ENCODE measurements at places on chromosomes 5 and 9.

DNA sequence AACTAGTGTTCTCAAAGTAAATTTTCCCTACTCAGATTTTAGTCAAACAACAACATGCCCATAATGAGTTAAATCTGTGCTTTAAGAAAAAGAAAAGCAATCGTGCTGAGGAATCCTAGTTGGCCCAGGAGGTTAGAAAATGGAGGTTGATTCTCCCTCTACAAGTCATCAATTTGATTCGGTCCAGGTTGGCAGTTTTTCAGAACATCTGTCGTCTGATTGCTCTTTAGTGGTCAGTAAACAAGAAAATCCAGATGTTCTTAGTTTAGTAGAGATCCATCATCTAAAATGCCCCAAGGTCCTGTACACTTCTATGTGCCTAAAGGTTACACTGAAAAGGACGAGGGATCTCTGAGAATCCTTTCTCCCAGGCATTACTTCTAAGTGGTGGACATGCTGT is 659.2 kb downstream of the MTRR start:
- DNase-seq: no peak

DNA sequence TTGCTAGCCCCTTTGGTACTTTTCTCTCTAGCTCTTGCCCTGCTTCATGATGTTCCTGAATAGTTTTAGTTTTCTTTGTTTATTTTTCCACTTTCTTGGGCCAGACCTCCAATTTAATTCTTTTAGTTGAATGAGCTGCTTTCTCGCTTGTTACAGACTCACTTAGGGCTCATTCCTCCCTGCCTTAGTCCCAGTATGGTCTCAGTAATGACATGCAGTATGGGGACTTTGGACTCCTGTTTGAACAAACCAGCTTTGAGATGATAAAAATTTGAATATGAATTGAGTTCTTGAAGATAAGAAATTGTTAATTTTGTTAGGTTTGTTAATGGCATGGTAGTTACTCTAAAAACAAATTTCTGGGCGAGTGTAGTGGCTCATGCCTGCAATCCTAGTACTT is 284.8 kb upstream of the DMRT1 start:
- no peak for DNase-seq

- no peak for DNase-seq
Measured at GRCh38 chr5:111347021-111347420, 122.8 kb downstream of the CAMK4 start.

- DNase-seq: no peak
Measured at GRCh38 chr9:5767968-5768932, 64.7 kb downstream of the ERMP1 start.

DNA sequence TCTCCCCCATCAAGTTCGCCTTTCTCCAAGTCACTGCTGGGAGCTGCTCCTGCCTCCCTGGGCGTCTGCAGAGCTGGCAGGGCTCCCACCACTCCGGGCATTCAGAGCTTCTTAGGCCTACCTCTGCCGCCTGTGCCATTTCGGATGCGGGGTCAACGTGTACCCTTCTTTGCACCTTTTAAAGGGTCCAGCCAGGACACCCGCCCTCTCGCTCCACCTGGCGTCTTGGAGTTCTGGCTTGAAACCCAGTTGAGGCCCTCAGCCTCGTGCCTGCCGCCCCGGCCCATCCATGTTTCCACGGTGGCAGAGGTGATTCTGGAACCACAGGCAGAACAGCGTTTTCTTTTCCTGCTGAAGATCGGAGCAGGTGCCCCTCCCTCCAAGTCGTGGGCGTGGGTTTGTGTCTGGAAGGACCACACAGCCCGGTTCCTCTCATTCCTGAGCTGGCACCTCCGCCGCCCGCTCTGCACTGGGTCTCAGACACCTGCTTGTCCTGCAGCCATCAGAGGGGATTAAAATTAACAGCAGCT is 32.9 kb downstream of the NDUFS6 start:
- DNase-seq: no peak

- DNase-seq: no peak
Measured at GRCh38 chr5:34895641-34896419, 19.5 kb downstream of the RAD1 start.

GRCh38 chr9:137434498-137435380 is 6.4 kb downstream of the ENTPD8 start:
- no peak for DNase-seq

- no peak for DNase-seq
Measured at GRCh38 chr5:181282874-181283273, 21.9 kb upstream of the TRIM52 start.

DNA sequence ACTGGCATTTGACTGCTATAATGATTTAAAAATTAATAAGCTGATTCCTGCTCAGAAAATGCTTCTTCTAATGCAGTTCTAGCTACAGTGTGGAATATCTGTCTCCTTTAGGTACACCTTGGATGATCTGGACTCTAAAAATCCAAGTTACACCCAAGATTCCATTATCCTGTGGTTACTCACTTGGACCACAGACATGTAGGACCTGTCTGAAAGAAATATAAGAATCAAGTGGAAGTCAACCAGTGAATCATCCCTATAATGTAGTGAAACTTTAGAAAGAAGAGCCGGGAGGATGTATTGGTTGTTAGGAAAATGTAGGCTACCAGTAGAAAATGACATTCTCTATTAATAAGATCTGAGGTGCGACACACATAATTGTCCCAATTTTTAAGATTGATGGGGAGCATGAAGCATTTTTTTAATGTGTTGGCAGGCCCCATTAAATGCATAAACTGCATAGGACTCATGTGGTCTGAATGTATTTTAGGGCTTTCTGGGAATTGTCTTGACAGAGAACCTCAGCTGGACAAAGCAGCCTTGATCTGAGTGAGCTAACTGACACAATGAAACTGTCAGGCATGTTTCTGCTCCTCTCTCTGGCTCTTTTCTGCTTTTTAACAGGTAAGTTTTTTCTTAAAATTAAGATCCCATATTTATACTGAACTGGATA is at the start of gene SPINK6:
TSS of gene SPINK6 (plus strand) at position 512 of the 673 bp plus-strand sequence. CDS start at position 567, 55 bp downstream.
- DNase-seq: no peak

DNA sequence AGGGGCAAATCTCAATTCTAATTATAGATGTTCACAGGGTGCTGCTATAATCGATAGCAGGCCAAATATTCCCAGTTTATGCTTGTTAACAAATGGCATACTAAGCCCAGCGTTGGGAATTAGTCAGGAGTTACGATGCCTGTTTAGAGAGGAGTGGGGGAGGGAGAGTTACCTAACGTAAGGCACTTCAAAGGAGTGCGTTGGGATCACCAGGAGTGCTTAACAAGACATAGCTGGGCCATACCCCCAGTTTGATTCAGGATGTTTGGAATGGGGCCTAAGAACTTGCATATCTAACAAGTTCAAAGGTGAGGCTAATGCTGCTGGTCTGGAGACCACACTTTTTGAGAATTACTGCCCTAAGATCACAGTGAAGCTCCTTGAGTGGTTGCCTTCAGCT is 14.5 kb upstream of the SRP19 start:
- no peak for DNase-seq

DNA sequence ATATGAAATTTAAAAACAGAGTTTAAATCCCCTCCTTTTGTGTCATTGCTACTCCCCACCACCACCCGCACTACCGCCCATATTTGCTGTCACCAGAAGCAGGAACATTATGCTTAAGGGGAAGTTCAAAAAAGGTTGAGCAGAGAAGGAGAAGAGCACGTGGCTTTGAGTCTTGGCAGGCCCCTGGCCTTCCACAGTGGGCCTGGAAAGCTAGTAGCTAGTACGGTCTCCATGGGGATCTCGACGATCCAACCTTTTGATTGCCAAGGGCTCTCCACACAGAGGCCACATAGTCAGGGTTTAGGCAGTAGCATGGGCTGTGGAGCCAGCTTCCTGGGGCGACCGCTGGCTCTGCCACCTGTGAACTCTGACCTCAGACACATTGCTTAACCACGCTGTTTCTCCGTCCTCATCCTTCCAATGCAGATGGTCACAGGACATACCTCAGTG is 90.1 kb downstream of the GOLPH3 start:
- no peak for DNase-seq

DNA sequence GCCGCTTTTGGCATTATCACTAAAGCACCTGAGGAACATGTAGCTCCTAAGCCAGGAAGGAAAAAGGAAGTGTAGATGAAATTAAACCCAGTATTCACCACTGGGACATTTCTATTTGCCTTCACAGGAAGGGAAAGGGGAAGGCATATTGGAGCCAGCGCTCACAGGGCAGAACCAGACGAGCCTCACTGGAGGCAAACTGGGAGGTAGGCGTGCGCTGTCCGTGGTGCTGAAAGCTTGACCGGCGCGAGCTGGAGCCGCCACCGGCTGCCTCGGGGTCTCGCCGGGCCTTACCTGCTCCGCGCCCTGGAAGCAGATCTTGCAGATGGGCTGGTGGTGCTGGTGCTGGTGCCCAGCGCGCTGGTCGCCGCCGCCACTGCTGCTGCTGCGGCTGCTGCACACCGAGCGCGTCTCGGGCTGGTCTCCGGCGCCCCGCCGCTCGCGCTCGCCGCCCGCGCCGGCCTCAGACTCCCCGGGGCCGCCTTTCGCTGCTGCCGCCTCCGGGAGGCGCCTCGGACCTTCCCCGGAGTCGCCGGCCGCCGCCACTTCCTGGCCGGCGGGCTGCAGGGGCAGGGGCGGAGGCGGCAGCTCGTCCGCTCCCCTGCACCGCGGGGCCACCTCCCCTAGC is 732 bp downstream of the MARCHF11 start:
- DNase-seq: peak; percentile 13

DNA sequence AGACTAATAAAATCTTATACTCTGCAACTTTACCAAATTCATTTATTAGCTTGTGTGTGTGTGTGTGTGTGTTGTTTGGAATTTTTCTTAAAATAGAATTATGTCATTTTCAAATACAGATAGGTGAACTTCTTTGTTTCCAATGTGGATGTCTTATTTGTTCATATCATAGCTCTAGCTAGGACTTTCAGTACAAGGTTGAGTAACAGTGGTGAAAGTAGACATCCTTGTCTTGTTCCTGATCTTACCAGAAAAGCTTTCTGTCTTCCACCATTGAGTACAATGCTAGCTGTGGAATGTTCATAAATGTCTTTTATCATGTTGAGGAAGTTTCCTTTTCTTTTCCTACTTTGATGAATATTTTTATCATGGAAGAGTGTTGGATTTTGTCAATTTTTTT is 74.8 kb downstream of the CCDC192 start:
- no peak for DNase-seq

DNA sequence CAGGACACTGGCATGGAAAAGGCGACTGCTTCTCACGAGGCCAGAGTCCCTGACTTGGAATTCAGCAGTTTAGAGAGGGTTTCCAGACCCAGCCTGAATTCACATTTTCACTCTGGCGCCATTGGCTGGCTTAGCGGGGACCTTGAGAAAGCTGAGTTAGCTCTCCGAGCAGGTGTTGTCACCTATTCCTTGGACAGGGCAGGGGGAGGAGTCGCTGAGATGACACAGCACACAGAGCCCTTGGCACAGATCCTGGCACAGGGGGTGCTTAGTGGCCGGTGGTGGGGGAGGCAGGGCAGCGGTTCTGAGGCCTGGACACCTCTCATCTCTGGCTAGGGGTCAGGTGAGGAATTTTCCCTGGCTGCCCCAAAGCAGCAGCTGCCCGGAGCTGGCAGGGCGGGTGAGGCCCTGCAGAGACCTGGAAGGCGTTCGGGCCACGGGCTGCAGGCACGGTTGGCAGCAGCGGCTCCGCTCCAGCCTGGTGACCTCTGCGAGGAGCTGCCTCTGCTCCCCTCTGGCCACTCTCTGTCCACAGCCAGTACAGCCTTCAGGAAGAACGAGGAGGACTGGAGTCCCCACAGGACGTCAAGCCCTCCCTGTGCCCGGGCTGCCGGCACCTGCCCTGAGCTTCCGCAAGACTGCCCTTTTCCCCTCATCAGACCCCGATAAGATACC is 72.4 kb upstream of the RAPGEF1 start:
- no peak for DNase-seq

GRCh38 chr9:2991292-2991691 is 147.4 kb upstream of the PUM3 start:
- DNase-seq: no peak

DNA sequence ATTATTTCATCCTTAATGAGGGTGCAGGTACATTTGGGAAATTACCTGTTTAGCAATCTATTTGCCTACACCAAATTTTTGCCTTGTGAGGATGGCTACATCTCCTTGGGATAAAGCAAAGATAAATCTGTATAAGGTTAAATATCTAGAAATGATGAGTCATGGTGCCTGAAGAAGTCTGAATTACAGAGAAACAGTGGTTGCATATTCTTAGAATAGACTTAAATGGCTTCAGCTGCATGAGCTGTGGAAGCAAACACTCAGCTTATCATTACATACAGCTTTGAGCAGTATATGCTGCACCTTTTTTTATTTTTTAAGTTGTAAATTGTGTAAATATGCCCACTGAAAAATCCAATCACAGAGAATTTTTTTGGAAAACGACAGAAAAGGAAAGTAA is 153.5 kb downstream of the RAPGEF6 start:
- no peak for DNase-seq

DNA sequence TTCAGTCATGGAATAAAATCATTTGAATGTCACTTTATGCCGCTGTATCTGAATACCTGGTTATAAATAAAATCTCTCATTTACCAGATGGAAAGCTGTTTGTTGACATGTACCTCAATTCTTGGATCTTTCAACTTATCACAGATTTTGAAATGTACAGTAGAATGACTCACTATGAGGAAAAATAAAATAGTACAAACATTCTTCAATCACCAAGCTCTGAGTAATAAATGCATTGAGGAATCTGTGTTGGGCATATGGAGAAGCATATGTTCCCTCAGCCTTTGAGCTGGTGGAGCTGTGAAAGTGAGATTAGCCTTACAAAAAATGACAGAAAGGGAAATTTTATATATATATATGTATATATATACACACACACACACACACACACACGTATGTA is 175.4 kb downstream of the KIAA0825 start:
- DNase-seq: no peak

DNA sequence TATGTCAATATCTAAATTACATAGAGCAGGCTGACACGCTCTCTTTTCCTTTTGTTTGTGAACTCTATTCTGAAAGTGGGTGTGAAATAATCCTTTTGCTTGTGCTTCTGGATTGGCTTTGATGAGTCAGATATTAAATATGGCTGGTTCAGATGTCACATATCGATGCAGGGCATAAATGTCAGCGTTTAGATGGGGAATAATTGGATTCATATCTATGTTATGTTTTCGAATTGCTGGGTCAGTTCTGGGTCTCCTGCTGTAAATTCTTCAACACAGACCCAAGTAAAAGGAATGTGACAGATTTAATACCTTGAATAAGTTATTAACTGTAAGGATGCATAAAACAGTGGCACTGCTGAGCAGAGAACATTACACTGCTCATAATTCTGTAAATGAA is 118.7 kb upstream of the SNX2 start:
- no peak for DNase-seq

GRCh38 chr9:107260437-107261081 is 22.5 kb upstream of the RAD23B start:
- no peak for DNase-seq

GRCh38 chr5:172769616-172770373 is 1.2 kb downstream of the DUSP1 start:
- no peak for DNase-seq

- DNase-seq: no peak
Measured at GRCh38 chr9:69483886-69484422, 158.9 kb downstream of the ENTREP1 start.

GRCh38 chr5:55338810-55339243 is 31.0 kb downstream of the MTREX start:
- no peak for DNase-seq

- no peak for DNase-seq
Measured at GRCh38 chr9:4101667-4102066, 198.2 kb downstream of the GLIS3 start.
